Foreskin keratinocyte (primary cell): ENCODE measurements at places on chromosomes 6 and 20. TPM values are rescaled to one million over a fixed set of nuclear protein-coding genes. Genes with fewer than 3 reads are reported as not detected.

The MOCS1 gene
- 3.2 and 3.8 TPM in 2 replicates for polyA plus RNA-seq

The RAMACL gene
- 0.12 and 0.19 TPM in 2 replicates for polyA plus RNA-seq

The CTCFL gene
- not detected in 2 replicates for polyA plus RNA-seq

The VSTM2L gene
- 0.26 and 0.27 TPM in 2 replicates for polyA plus RNA-seq

The NUS1 gene
- polyA plus RNA-seq: 16.1 and 18.5 TPM in 2 replicates

The MPIG6B gene
- 0.07 TPM in 1 of 2 replicates, not detected in the other for polyA plus RNA-seq
